Stimulated activated CD8-positive, alpha-beta memory T cell treated with anti-CD3 and anti-CD28 coated beads, Interleukin-12 subunit alpha, Interleukin-12 subunit beta, amount 100 ng/mL, for 4 hours (primary cell): ENCODE measurements at places on chromosomes 5 and 9.
A peak's percentile ranks its signal among the peaks of the same experiment; 100 is the strongest.

DNA sequence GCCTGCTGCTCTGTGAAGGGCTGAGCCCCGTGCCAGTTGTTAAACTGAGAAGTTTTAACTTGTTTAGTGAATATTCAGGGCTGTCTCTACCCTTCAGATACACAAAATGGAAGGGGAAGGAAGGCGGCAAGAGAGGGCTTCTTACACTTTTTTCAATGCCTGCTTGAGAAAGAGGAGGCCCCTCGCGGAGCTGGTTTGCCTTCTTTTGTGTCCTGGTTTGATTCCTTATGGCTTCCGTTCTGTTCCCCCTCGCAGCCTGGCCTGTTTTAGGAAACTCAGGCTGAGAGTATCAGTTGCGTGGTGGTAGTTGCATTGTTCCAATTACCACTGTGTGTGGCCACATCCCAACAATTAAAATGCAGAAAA, 1.0 kb downstream of the FAM53C start:
- no peak for DNase-seq

- no peak for DNase-seq
Observed at GRCh38 chr9:91034521-91034920, 232.9 kb downstream of the SYK start.

GRCh38 chr5:98474782-98475181, 298.7 kb upstream of the RGMB start:
- no peak for DNase-seq

DNA sequence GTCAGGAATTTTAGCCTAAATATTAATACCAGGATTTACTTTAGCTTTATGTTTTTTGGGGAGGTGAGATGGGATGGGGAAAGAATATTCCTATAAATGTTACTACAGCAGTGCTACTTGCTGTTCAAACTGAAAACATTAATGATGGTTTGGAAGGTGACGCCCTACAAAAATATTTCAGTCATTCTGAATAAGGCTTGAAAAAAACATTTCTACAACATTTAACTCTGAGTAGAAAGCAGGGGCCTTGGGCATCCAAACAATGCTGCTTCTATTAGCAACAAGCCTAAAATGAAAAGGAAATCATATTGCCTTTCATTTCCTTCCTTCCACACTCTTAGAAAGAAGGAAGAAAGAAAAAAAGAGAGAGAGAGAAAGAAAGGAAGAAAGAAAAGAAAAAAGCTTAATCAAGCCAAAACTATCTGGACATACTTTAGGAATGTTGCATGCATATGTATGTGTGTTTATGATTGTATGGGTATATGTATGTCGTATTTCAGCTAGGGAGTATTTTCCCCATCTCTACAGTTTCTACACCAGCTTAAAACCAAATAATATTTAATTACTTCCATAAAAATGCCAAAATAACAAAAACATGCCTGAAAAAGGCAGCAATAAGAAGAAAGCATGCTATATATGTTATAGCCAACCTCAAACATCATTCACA, 16.3 kb upstream of the DAB2 start:
- DNase-seq = no peak

DNA sequence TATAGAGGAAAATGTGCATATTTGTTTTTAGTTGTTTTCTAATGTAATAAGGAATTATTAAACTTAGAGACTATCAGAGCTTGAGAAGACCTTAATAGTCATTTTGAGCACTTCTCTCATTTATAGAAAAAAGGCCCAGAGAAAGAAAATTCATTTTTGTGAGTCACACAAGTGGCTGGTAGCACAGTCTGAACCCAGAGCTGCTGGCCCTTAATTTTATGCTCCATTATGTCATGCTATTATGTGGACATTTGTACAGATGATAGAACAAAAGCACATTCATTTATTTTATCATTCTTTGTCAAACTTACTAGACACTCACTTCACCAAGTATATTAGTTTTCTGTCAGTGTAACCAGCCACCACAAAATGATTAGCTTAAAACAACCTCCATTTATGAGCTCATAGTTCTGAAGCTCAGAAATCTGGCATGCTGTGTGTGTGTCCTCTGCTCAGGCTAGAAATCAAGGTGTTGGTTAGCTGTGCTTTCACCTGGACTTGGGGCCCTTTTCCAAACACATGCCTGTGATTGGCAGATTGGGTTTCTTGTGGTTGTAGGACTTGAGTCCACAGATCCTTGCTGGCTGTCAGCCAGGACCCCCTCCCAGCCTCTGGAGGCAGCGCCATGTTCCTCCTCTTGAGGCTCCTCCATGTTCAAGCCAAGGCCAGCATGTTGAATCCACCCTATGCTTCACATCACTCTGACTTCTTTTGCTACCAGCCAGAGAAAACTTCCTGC, 188.9 kb downstream of the ARHGAP26 start:
- no peak for DNase-seq

- DNase-seq = no peak
Observed at GRCh38 chr5:64295101-64295500, 129.5 kb downstream of the RNF180 start.

- DNase-seq = no peak
Observed at GRCh38 chr5:27129926-27130325, 91.5 kb upstream of the CDH9 start.

- DNase-seq = peak; percentile 55
Observed at GRCh38 chr5:176543428-176544182, 5.5 kb upstream of the CDHR2 start.

GRCh38 chr5:167479779-167480178, 811.7 kb upstream of the WWC1 start:
- DNase-seq = no peak

- DNase-seq = peak; percentile 40
Observed at GRCh38 chr5:112921026-112921832, 798 bp downstream of the REEP5 start.

- DNase-seq = no peak
Observed at GRCh38 chr9:122281368-122281767, 16.7 kb downstream of the MRRF start.

DNA sequence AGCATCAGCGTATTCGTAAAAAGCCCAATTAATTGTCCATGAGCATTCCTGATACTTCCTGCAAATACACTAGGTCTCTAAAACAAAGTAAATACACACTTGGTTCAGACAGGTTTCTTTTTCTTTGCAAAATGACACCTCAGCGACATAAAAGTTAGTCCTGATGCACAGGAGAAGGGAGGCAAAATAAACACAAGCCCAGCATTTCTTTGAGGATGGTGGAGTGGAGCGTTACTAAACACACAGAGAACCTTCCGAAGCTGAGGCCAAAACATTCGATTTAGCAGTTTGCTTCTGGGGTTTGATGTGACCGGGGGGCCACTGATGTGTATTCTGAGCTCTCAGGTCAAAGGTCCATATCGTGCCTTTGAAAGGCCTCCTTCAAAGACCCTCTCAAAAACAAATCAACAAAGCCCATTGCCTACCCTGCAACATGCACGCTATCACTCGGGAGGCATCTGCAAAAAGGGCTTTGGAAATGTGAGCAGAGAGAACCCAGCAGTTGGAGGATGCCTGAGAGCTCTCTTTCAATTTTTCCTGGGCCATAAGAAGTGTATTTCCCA, 268.4 kb upstream of the PANK3 start:
- DNase-seq = no peak

- no peak for DNase-seq
Observed at GRCh38 chr9:130912932-130913598, 16.5 kb upstream of the QRFP start.

GRCh38 chr5:143029293-143029692, 259.1 kb downstream of the ARHGAP26 start:
- no peak for DNase-seq

DNA sequence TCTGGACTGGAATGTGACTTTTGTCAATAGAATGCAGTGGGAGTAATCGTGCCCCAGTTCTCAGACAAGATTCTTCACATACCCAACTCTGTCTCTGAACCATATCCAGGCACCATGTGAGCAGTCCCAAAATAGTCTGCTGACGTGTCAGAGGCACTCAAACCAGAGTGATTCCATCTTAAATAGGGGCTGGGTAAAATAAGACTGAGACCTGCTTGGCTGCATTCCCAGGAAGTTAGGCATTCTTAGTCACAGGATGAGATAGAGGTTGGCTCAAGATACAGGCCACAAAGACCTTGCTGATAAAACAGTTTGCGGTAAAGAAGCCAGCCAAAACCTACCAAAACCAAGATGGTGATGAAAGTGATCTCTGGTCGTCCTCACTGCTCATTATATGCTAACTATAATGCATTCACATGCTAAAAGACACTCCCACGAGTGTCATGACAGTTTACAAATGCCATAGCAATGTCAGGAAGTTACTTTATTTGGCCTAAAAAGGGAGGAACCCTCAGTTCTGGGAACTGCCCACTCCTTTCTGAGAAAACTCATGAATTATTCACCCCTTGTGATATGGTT, 16.9 kb upstream of the PLCXD3 start:
- no peak for DNase-seq

DNA sequence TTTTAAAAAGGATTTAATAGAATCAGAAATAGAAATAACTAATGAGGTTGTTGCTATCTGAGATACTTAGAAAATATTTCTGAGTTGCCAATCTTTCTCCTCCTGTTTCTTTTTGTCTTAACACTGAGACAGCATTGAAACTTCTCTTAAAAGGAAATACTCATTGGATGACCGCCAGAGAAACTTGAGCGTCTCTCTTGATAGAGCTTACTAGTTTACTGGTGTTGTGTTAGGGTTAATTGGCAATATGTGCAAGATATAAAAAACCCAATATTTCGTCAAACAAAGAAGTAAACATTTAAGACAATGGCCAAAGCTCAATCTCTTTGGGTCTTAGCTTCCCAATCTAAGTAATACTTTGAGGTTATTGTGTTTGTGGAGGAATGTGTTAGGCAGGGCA, 176.4 kb upstream of the CHD1 start:
- no peak for DNase-seq

GRCh38 chr5:67552773-67553172, 356.2 kb upstream of the CD180 start:
- no peak for DNase-seq

GRCh38 chr5:139710319-139711066, 62.3 kb downstream of the CXXC5 start:
- DNase-seq = peak; percentile 58

DNA sequence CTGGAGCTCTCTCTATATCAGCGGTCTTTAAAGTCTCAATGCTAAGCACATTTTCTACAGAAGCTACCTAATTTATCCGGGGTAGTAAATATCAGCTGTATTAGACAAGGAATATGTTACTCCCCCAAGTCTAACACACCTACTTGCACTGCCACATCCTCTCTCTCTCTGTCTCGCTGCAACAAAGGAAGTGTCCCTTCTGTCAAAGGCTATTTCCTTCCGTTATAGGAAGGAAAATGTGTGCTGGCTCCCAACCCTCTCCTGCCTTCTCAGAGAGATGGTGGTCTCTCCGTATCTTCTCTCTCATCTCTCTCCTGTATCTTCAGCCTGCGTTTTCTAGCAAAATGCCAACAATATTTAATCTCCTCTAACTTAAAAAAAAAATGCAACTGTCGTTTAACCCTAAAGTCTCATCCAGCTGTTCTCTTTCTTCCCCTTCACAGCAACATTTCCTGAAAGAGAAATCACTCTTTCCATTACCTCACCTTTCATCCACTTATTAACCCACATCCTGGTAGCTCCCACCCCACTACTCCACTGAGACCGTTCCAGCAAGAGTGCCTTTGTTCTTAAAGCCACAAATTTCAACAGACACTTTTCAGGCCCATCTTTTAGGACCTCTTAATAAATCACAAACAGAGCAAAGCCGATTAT, 2.3 kb downstream of the TTF1 start:
- no peak for DNase-seq
